NCI-H1436 (cell line): ENCODE measurements at places on chromosomes 7 and 10.

- DNase-seq, result no peak
Observed at GRCh38 chr10:91077549-91078071, 142.9 kb upstream of the PCGF5 start.

DNA sequence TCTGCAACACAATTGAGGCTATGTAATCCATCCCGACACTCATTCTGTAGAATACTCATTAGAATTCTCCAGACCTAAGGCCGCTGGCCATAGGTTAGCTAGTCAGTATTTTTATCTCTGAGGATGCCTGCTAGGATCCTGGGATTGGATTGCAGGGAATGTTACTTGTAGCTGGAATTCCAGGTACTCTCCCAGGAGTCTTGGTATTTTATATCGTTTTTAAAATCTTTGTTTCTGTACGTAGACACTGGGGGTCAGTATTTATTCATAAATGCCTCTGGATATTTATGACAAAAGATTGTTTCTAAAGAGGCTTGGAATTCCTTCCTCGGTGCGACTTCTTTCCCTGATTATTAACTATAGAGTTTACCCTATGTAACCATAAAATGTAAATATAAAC is 40.1 kb downstream of the BPGM start:
- DNase-seq, result no peak

DNA sequence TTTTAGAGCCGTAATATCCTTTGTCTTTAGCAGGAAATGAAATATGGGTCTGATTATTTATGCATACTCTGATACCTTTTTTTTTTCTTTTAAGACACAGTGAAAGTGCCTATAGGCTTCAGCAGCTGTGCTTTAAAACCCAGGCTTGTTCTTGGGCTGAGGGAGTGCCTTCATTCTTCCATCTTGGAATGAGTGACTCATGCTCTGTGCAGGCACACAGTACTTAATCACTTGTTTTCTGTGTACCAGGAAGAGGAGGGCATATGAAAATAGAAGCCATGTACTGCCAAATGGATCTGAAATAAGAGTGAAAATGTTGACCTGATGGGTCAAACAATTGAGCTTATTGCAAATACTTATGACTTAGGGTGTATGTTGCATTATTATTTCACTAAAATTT is 12.0 kb downstream of the INPP5F start:
- DNase-seq, result no peak

DNA sequence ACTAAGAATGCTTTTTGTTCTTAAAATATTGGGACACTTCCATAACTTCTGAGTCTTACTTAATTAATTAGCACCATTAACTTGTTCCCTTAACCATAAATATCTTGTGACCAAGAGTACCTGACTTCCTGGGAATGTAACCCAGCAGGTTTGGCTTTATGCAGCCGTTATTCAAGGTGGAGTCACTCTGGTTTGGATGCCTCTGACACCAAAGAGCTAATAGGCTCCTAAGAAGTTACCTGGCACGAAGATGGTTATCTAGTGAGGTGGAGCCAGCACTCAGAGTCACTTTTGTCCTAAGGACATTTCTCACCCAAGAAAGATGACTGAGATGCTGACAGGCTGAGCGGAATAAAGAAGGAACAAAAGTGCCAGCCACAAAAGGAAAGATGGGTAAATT is 172.3 kb downstream of the C1GALT1 start:
- DNase-seq, result no peak

GRCh38 chr7:86904949-86905834 is 154.3 kb downstream of the ELAPOR2 start:
- DNase-seq, result peak; percentile 1

DNA sequence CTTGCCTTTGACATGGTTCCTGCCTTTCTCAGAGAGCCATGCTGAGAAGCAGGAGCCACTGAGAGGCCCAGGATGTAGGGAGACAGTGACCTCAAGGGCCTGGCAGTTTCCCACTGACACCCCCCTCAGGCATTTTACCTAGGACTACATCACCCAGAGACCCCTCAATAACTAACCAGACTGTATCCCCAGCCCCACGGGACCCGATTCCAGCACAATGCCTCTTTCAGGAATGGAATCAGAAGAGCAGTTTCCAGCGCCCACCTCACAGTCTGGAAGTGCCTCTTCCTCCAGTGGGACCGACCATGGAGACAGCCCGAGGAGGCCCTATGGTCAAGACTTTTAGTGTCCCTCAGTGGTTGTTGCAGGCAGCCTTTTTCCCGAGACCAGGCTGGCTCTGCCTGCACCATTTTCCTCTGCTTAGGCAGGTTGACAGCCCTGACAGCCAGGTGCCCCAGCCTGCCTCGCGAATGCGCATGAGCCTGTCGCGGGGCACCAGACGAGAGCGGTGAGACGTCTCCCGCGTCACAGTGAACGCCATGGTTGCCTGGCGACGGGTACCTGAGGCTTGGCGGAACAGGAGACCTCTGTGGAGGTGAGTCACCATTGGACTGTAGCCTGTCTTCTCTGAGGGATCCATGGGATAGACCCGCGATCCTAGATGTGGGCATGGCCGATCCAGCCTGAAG is 28.4 kb upstream of the ZNF273 start:
- peak; percentile 37 for DNase-seq

DNA sequence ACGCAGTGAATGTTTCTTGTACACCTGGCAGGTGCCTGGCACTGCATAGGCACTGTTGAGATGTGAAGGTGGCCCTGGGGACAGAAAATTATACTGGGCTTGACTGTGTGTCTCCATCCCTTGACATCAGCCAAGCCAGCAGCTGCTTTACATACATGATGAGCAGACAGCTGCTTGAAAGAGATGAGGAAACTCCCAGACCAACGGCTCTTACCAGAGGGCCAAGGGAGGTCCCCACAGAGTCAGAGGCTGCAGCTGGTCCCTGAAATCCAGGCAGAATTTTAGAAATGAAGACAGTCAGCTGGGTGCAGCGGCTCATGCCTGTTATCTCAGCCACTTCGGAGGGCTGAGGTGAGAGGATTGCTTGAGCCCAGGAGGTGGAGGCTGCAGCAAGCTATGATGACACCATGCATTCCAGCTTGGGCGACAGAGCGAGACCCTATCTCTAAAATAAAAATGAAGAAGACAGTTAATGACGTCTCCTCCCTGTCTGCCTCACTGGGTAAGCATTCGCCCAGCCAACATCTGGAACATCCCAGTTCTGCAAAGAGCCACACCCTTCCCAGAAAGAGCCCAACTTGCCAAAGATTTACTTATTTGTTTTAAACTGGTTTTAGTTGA is 17.6 kb downstream of the LIMK1 start:
- DNase-seq, result peak; percentile 82

- no peak for DNase-seq
Observed at GRCh38 chr7:24920451-24921361, 59.3 kb downstream of the OSBPL3 start.

GRCh38 chr10:60708666-60709065 is 69.6 kb upstream of the CDK1 start:
- DNase-seq, result no peak

DNA sequence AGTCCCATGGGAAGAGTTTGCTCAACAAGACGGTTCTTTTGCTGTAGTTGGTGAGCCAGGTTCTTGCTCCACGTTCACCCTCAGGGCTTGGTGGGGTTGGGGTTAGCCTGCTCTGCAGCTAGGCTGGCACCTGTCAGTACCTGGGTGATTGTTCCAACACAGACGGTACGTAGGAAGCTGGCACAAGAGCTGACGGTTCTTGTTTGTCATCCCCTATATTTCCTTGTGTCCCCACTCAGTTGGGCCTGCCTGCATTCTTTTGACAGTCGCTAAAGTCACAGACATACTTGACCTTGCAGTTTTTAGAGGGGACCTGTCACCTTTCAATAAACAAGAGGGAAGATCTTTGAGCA is 40.2 kb upstream of the SYPL1 start:
- DNase-seq, result no peak

GRCh38 chr10:30114401-30114800 is 55.0 kb upstream of the JCAD start:
- DNase-seq, result no peak

GRCh38 chr7:83921941-83922607 is 272.5 kb downstream of the SEMA3A start:
- no peak for DNase-seq

DNA sequence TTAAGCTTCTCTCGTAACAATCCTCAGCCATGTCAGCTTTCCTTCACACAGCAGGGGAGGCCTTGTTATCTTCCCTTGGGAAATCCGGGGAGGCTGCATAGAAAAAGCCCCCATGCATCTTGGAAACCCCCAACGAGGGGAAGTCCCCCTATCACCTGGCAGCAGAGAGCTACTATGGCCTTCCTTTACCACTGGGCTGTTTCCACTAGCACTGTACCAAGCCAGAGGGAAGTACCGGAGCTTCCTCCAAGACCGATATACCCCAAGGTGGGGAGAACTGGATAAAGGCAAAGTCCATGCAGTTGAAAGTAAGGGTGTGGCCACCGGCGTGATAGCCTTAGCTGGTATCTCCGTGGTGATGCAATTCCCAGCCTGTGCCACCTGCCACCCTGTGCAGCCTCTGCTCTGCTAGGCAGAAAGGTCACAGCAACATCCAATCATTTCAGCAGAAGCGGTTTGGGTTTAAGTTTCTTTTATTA is 4.4 kb upstream of the CLIP2 start:
- DNase-seq, result no peak

DNA sequence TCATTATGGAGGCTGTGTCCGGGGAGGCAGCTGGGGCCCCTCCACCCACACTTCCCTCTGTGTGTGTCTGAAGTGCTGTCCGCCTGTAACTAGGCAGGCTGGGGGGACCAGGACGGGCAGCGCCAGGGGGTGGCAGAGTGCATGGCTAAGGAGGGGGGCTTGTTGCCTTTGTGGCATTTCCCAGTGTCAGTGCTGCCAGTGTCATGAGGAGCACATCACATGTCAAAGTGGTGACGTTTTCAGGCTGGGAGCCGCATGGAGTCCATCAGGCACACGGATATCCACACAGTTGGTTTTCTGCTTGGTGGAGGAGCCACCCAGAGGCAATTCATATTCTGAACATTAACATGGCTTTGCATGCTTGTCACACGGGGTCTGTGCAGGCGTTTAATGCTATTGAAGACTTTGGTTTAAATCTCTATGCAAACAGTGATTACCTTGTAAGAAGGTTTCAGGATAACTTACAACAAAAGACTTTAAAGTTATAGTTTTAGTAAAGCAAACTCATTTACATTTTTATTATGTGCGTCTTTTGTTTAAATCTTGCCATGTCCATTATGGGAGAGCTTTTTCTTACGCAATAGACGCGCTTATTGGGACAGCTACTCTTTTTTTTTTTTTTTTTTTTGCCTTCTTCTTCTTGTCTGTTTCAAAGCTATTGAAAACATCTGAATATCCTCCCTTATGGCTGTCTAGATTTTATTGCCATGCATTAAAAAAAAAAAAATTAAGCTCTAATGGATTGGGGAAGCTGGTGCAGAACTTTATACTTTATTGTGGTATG is 52.9 kb downstream of the C10orf67 start:
- peak; percentile 57 for DNase-seq

DNA sequence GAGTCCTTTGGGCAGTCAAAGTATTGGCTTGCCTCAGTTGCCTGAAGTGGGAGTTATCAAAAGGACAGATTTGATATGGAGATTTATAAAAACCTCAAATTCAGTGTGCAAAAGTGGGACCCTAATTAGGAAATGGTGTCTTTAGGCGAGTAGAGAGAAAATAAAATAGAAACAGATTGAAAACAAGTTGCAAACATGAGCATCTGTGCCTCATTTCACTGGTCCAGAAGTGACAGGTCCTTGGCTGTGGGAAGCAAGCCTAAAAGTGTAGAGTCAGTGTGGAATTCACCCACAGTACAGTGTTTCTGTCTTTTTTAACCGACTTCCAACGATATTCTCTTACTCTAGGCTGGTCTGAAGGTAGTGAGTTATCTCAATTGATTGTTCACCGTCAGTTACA is 51.2 kb downstream of the ST8SIA6 start:
- DNase-seq, result no peak

GRCh38 chr10:76305930-76306615 is 874.6 kb downstream of the LRMDA start:
- no peak for DNase-seq

GRCh38 chr7:158933468-158934139 is 77.2 kb downstream of the DYNC2I1 start:
- DNase-seq, result no peak

- DNase-seq, result no peak
Observed at GRCh38 chr10:117000580-117000979, 4.4 kb downstream of the SHTN1 start.

GRCh38 chr10:106182542-106182941 is 982.0 kb downstream of the SORCS1 start:
- DNase-seq, result no peak

- DNase-seq, result no peak
Observed at GRCh38 chr10:130354573-130354954, 218.4 kb downstream of the GLRX3 start.

GRCh38 chr10:73765066-73765465 is 16.8 kb upstream of the CHCHD1 start:
- DNase-seq, result no peak

DNA sequence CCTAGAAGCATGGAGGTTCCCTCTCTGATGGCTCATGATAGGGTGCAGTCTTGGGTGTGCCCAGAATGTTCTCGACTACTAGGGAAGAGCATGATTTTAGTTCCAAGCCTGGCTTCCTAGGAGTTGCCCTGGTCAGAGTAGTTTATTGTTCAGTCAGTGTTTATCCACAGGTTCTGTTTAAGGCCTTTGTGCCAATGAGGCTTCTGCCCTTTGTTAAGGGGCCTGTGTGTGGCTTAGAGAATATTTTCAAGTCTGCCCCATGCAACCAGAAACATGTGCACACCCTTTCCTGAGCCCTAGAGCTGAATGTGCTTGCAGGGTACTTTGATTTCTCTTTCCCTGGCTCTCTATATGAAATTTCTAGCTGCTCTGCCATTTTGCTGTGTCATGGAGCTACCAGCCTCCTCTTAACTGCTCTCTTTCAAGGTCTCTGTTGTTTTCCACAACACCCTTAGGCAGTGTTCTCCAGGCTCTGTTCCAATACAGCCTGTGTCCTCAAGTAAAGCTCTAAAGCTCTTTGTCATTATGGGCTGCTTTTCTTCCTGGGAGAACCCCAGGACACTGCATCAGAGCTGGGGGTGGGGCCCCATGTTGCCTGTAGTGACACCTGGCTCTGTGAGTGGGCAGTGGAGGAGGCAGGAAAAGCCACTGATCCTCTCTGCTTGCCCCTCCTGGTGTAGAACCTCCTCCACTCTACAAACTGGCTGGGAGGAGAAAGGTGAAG is 34.1 kb upstream of the TSPAN33 start:
- DNase-seq, result peak; percentile 68

DNA sequence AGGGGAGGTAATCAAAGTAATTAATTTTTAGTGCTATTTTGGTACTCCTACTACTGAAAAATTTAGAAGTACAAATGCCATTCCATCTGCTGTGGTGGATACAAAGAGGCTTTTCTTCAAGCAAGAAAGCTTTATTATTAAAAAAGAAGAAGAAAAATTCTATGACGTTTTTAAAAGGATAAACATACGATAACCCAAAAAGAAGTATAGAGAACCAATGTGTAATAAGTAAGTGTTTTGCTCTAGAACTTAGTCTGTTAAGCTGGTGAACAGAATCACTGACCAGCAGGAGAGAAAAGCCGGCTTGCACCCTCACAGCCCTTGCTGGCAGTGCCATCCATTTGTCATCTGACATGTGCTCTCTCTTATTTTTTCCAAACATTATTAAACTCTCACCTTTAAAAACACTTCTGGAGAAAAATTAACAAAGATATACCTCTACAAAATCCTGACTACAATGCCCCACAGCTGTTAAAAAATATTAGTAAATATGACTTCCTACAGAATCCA is 81.5 kb downstream of the SRPK2 start:
- no peak for DNase-seq
